ENCODE measurements at places on chromosomes 3 and 15.

DNA sequence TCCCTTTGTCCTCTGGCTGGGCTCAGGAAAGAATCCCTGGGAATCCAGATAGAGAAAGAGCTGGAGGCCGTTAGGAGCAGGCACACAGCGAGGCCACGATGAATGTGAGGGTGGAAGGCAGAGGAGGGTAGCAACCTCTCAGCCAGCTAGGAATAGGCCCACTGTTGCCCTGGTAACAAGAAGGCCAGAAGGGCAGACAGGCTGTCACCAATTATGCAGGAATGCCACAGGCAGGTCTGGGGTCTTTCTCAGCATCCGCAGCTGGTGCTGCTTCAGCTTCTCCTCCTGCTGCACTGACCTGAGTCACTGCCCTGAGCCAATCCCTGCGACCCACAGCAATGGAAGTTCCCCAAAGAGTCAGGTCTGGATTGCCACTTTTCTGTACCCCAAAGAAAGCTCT lies 62.8 kb upstream of the C3orf80 start:
- DNase-seq, result no peak

- DNase-seq, result no peak
Observed at GRCh38 chr3:64612082-64612860, 75.5 kb downstream of the ADAMTS9 start.

GRCh38 chr3:88632226-88632625 lies 475.2 kb upstream of the EPHA3 start:
- DNase-seq, result no peak

- DNase-seq, result no peak
Observed at GRCh38 chr3:2454865-2455264, 356.2 kb downstream of the CNTN4 start.

DNA sequence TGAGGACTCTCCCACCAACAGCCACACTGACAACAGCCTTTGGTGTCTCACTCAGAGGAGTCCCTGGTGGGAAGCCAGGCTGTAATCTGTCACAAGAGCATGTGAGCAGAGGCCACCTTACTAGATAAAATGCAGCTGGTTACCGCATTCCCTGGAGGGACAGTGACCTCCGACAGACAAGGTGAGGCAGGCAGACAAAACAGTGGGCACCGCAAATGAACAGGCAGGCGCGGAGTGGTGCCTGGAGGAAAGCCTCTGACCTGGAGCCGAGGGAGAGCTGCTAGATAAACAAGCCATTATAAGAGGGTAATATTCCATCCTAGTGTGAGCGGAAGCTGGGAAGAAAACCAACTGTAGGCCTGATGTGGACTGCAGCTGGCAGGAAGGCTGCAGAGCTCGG lies 736.4 kb downstream of the FHIT start:
- no peak for DNase-seq

- no peak for DNase-seq
Observed at GRCh38 chr3:184949251-184949965, 137.4 kb downstream of the VPS8 start.

DNA sequence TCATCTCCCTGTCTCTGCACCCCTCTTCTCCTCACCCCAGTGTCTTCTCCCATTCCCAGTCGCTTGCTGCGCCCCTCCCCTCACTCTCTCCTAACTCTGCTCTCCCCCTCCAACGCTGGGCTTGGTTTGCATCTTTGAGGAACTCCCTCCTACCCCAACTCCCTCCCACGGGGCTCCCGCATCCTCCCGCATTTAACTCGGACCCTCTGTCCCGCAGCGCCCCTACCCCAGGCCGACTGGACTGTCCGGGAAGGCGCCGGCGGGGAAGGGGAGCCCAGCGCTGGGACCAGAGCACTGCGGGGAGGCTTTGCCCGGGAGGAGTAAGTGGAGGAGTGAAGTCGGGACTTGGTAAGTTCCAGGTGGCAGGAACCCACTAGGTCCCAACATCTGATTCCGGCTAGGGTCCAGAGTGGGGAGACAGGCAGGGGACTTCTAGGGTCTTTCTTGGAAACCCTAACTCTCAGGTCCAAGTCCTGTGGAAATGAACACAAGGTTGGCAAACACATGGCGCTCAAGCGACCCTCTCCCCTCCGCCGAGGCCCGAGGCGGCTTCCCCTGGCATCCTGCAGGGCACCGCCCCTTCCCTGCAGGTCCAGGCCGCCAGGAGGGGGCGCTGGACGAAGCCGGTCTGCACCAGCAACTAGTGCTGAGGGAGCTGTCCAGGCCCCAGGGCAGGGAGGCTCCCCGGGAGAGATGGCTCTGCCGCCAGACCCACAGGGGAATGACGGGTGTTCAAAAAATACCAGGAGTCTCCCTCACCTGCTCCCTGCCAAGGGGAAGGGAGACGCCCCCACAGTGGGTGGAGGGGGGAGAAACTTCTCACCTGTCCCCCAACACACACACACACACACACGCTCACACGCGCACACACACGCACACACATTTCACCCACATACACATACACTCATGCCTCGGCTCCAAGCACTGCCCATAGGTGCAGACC lies 53.2 kb downstream of the LHFPL4 start:
- no peak for DNase-seq

DNA sequence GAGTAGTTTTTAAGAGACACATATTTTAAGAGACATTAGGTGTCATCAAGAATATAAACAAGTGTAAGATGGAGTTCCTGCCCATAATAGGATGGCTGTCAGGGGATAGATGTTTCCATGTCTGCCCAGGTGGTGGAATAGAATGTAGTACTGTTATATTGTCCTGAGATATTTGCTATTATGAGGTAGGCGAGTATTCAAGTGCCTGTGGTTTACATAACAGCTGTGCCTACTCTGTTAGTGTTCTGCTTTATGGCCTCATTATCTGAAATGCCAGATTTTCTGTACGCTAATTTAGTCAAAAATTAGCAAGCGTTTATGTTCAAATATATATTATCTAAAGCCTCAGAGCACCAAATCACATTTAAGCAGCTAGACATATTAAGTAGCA lies 360.2 kb upstream of the ROPN1 start:
- no peak for DNase-seq

GRCh38 chr15:99120050-99120777 lies 15.3 kb downstream of the SYNM start:
- DNase-seq, result no peak
